ENCODE measurements at places on chromosomes 3 and 15. TPM values are rescaled to one million over a fixed set of nuclear protein-coding genes. Genes with fewer than 3 reads are reported as not detected.

P3H2 gene
- polyA plus RNA-seq: 106 TPM

HTR3E gene
- 0.11 TPM for polyA plus RNA-seq

EXD1 gene
- not detected for polyA plus RNA-seq

MASP1 gene
- 2.1 TPM for polyA plus RNA-seq

HYKK gene
- 8.4 TPM for polyA plus RNA-seq

MYZAP gene
- polyA plus RNA-seq: 6.1 TPM

GRCh38 chr15:27671819-27672437 lies 427.2 kb downstream of the OCA2 start:
- no peak for DNase-seq

- DNase-seq: peak; percentile 60
Measured at GRCh38 chr3:89851974-89852621, 744.7 kb downstream of the EPHA3 start.

GRCh38 chr15:88610701-88611231 lies 10.4 kb upstream of the AEN start:
- DNase-seq: no peak

GRCh38 chr15:101018016-101018415 lies 98.9 kb downstream of the LRRK1 start:
- DNase-seq: no peak

GRCh38 chr15:93024716-93025624 lies 64.0 kb downstream of the RGMA start:
- no peak for DNase-seq

DNA sequence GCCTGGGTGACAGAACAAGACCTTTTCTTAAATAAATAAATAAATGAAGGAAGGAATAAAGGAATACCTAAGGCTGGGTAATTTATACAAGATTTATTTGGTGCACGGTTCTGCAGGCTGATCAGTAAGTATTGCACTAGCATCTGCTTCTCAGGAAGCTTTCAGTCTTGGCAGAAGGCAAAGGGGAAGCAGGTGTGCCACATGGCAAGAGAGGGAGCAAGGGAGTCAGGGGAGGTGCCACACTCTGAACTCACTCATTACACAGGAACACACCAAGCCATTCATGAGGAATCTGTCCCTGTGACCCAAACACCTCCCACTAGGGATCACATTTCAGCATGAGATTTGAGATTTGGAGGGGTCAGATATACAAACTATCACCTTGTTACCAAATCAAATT lies 56.4 kb downstream of the PRKCI start:
- DNase-seq: no peak

GRCh38 chr15:39598186-39598850 lies 17.4 kb downstream of the THBS1 start:
- no peak for DNase-seq

GRCh38 chr3:190017521-190018288 lies 103.0 kb downstream of the P3H2 start:
- DNase-seq: no peak

- no peak for DNase-seq
Measured at GRCh38 chr3:71723452-71724170, 1.6 kb downstream of the EIF4E3 start.

DNA sequence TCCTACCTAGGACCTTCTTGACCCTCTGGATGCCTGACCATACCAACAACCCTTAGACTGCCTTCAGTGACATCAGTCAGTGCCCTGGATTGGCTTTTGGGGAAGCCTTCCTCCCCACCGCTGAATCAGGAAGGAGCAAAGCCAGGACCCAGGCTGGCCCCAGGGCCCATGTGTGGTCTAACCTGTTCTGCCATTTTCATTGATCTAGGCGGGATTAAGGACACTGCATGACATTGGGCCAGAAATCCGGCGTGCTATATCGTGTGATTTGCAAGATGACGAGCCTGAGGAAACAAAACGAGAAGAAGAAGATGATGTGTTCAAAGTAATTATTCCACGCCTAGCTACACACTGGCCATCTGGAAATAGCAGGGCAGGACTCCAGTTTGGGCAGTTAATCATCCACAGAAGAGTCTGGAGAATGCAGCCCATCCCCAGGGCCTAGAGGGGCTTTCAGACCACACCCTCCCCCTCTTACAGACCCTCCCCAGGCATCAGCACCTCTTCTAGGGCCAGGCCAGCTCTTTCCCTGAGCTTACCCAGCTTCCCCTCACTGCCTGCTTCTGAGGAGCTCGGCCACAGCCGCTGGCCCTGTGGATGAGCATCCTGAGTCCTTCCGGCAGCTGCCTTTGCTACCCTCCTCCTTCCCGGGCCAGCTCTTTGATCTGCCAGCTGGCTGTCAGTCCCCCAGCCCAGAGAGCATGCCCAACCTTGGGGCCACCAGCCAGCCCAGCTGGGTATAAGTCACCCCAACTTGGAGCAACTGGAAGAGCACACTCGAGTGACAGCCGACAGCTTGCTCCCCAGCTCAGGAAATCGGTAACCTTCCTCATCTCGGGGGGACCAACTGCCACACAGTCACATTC lies 45.9 kb downstream of the CHDH start:
- no peak for DNase-seq

DNA sequence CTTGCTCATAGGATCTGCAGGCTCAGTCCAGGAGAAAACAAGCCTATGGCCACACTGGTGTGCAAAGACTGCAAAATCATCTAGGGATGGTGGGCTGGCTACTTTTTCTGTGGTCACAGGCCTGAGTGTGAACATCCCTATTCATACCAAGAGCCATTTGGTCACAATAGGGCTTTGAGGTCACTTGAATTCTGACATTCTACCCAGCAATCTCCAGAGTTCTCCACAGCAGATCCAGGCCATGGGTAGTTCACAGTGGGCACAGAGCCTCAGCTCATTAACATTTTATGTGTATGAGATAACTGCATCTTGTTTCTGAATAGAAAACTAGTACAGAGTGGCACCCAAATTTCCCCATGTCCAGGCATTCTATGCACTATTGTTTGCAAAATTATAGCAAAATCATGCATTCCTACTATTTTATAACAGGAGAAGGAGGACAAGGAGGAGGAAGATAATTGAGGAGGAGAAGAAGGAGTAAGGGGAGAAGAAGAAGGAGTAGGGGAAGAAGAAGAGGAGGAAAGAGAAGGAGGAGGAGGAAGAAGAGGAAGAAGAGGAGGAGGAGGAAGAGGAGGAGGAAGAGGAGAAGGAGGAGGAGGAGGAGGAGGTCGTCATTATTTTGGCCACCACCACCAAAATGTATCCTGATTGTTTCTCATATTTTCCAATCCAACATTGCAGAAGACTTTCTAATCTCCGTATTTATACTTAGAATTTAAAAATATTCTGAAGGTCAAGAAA lies 129.0 kb downstream of the SEMA6D start:
- DNase-seq: no peak

GRCh38 chr3:123156276-123156995 lies 45.3 kb upstream of the SEC22A start:
- DNase-seq: no peak

- DNase-seq: no peak
Measured at GRCh38 chr3:139302084-139302800, 41.6 kb upstream of the MRPS22 start.

DNA sequence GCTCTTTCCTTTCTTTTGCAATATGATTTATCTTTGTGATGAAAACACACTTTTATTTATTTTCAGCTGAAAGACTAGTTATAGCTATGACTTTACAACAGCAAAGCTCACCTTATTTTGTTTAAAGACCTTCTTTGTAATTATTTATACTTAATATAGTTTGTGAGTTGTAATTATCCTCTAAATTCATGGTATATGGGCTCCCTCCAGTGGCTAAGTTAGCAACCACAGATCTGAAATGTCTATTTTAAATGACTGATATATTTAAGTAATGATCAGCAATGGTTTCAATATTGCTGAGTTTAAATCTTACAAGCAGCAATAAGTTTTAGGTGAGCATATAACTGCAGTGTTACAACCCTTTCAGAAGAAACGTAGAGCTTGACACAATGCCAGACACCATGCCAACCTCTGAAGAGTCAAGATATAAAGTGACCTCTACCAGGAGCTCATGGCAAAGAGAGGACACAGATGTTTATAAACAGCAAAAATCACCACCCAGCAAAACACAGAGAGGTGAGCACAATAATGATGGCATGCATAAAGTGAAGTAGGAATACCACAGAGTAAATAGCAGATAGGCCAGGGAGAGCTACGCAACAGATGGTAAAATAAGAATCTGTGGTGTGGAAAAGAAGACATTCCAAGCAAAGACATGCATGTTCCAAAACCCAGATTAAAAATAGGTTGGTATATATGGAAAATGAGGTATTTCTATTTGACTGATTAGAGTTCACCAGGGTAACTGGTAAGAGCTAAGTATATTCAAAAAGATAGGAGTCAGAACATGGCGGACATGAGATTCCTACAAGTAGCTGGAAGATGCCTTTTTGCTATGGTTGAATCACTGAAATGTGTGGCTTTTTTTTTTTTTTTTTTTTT lies 143.7 kb upstream of the ZNF385D start:
- DNase-seq: no peak

DNA sequence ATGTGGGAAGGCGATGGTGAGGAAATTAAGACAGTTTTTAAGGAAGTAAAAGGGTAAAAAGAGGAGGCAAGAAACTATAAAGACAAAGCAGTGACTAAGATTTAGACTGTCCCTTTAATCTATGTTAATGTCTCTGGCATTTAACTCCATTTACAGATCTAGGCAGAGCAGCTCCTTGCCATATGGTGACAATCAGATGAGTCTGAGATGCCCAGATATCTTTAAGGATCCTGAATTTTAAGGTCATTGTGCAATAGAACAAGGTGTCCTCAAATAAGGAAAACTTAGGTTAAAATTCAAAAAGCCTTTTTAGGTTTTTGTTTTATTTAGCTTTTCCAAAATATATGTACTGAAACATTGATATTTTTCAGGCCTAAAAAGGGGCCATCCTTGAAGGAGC lies 24.1 kb downstream of the RASGRP1 start:
- DNase-seq: no peak

All from left renal pelvis (tissue), 4 donors.